ENCODE measurements at places on chromosomes 6 and 20.

GRCh38 chr20:48822879-48823385, 4.9 kb downstream of the PREX1 start:
- DNase-seq = peak; percentile 64
- H3K4me1 ChIP-seq = peaks cover 72% of the 10 kb centered on the region
- peak overlapping the region; percentile 32 for H3K27ac ChIP-seq
- H3K4me3 ChIP-seq = peak overlapping the region; percentile 79
- H3K36me3 ChIP-seq = no peaks in the 10 kb centered on the region

GRCh38 chr6:79062708-79063107, 15.3 kb downstream of the PHIP start:
- H3K36me3 ChIP-seq = peaks cover 4% of the 10 kb centered on the region
- H3K27ac ChIP-seq = no peak overlapping the region
- no peaks in the 10 kb centered on the region for H3K27me3 ChIP-seq
- peaks cover 14% of the 10 kb centered on the region for H3K4me1 ChIP-seq
- no peak for DNase-seq
- no peak overlapping the region for H3K4me3 ChIP-seq

DNA sequence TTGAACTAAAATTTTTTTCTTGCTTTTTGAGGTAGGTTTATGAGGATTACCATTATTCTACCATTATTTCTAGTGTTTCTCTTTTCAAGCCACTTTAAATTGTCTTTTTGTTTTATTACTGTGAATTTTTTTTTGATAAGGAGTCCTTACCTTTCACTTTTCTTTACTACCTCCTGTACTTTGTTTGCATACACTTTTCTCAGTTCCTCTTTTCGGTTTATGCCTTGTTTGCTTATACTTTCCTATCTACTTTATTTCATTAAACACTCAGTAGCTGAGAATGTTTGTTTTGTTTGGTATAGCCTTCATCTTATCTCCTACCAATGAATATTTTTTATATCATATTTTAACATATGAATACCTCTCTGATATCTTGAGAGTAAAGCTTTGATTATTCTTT, 147.9 kb downstream of the TFAP2B start:
- no peak overlapping the region for H3K27ac ChIP-seq
- no peaks in the 10 kb centered on the region for H3K36me3 ChIP-seq

GRCh38 chr6:147141711-147142308, 62.4 kb upstream of the STXBP5 start:
- DNase-seq = no peak
- H3K4me3 ChIP-seq = no peak overlapping the region
- no peaks in the 10 kb centered on the region for H3K27me3 ChIP-seq
- no peaks in the 10 kb centered on the region for H3K36me3 ChIP-seq

DNA sequence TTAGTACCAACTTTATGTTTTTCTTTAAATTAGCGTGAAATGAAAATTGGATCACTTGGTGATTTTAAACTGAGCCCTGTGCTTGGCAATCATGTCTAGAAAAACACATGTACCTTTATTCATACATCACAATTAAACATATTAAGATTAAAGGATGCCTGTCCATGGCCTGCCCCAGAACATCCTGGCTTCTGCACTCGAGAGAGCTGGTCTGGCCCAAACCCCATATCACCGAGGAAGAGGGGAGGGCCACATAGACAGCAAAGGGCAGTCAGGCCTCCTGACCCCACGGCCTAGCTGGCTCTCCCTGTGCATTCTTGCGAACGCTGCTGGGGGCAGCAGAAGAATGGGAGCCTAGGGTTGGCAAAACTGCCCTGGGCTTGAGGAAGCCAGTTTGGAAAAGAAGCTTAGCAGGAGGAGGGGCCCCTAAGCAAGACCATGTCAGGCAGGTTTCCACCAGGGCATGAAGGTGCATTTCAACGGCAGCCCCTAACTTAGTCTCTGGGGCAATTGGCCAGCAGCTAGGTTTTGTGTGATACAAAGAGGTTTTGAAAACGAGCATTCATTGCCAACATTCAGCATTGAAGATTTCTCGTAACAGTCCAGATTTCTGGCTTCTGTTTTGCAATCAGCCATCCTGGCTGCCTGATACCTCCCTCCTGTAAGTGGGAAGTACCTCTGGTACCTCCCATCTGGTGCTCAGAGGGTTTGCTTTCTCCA, 8.6 kb downstream of the BPIFB3 start:
- no peak overlapping the region for H3K27ac ChIP-seq
- no peaks in the 10 kb centered on the region for H3K36me3 ChIP-seq
- DNase-seq = no peak
- no peaks in the 10 kb centered on the region for H3K27me3 ChIP-seq

GRCh38 chr6:141401168-141401567, 731.6 kb upstream of the GJE1 start:
- no peak overlapping the region for H3K27ac ChIP-seq
- no peak overlapping the region for H3K4me3 ChIP-seq
- no peaks in the 10 kb centered on the region for H3K36me3 ChIP-seq
- H3K4me1 ChIP-seq = no peaks in the 10 kb centered on the region
- no peak for DNase-seq

DNA sequence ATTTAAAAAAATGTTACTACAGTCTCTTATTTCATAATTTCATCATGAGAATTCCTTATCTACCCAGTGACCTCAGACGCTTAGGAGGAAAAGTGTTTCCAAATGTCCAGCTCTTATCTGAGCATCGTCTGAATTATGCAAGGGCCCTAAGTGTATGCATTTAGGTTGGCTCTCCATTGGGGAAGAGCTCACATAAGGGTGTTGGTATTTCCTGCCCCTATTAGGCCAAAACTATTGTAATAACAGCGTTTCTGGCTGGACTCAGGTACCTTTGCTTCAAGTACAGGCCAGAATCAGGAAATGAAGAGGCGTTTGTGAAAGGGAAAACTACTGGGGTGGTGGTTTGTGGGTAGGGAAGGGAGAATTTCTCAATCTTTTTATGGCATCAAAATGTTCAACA, 40.4 kb upstream of the SGK1 start:
- H3K36me3 ChIP-seq = no peaks in the 10 kb centered on the region
- no peak overlapping the region for H3K4me3 ChIP-seq
- DNase-seq = no peak
- no peaks in the 10 kb centered on the region for H3K27me3 ChIP-seq
- no peaks in the 10 kb centered on the region for H3K4me1 ChIP-seq
- H3K27ac ChIP-seq = no peak overlapping the region
